ENCODE measurements at places on chromosomes 1 and 21.

DNA sequence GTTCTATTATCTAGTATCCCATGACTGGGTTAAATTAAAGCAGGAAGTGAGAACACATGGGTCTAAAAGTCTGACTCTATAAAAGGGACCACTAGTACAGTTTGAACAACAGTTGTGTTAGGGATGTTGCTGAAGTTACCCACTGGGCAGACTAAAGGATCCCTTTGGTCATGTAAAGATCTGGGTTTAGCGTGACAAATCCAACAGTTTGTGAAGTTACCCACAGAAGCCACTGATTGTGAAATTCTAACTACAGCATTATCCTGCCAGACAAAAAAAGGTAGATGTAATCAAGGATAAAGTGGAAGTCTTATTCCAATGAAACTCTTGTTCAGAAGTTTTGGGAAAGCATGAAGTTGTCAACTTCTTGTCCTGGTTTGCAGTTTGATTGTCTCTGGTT, 5.7 kb downstream of the QSOX1 start:
- no peak for DNase-seq

GRCh38 chr1:166031932-166032571, 134.7 kb downstream of the FAM78B start:
- no peak for DNase-seq

DNA sequence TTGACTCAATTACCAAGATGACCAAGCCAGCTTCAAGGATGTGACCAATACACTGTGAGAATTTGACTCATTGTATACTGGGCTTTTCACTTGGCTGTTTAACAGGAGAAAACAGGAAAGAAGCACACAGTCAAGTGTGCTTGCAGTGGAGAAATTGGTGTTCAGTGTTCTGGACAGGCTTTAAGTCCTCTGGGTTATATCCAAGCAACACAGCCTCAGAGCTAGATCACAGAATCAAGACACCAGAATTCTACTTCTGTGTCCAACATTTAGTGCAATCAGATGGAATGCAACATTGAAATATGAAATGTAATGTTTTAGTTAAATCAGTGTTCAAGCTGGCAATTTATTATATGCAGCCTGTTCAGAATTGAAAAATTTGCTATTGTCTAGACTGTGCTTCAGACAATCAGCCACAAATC, 694.4 kb downstream of the LTN1 start:
- DNase-seq = no peak

DNA sequence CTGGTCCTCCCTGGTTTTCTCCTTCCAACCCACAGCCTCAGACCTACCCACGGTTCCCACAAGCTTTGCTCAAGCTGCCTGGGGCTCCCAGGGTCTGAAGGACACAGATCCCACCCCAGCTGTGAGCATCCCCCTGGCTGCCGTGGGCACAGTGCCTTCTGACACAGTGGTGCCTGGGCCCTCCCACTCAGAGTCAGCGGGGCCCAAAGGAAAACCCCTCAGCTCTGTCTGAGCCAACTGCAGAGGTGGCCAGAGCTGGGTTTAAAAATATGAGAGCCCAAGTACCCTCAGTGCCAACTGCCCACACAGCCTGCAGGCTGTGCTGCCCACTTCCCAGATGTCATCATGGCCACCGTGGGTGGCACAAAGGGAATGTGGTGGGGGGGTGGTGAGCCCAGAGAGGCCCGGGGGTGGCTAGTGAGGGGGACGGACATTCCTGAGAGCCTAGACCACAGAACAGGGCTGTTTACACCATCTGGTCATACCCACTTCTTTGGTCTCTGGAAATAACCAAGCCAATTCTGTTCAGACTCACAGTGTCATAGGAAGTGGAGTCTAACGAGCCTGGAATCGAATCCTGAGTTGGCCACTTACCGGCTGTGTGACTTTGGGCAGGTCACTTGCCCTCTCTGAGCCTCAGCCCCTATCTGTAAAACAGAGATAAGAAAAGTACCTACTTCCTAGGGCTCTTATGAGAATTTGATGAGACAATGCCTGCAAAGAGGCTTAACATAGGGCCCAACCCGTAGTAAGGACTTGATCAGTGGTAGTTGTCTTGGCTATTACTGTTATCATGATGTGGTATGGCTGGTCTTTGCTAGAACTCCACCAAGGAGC, 85.5 kb downstream of the CAMK2N1 start:
- DNase-seq = no peak

- DNase-seq = no peak
Measured at GRCh38 chr1:159918352-159919200, 6.7 kb downstream of the TAGLN2 start.

GRCh38 chr1:26283279-26283853, 3.5 kb downstream of the SH3BGRL3 start:
- DNase-seq = no peak

DNA sequence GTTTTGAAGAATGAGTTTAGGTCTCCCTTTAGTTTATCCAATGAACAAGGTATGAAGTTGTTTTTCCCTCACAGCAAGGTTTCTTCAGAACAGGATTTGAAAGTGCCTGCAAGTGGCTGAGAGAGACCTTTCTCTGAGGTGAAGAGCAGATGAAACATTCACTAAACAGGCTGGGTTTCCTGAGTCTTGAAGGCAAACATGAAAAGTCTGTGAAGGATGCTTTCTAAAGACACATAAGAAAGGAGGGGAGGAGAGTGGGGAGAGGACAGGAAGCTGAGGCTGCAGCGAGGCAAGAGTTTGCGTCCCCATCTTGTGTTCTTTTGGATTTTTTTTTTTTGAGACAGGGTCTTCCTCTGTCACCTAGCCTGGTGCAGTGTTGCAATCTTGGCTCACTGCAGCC, 95.7 kb upstream of the SIM2 start:
- no peak for DNase-seq

DNA sequence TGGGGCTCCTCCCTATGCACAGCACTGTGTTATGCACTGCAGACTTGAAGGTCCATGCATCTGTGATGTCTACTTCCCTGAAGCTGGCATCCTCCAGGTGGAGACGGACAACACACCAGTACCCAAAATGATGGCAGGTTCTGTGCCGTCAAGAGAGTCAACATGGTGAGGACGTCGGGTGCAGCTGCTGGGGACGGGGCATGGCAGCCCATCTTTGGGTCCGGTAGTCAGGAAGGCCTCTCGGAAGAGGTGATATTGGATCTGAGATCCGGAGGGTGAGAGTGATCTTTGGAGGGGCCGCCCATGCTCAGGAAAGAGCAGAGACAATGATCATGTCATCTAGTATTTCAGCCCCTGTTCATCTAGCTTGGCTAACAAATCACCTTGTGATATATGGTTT, 104.1 kb downstream of the RIPK4 start:
- DNase-seq = no peak

GRCh38 chr1:173477286-173478093, at the start of gene PRDX6:
Gene PRDX6 (plus strand): TSS chr1:173477335. CDS start chr1:173477398, 63 bp downstream.
- DNase-seq = peak; percentile 84

DNA sequence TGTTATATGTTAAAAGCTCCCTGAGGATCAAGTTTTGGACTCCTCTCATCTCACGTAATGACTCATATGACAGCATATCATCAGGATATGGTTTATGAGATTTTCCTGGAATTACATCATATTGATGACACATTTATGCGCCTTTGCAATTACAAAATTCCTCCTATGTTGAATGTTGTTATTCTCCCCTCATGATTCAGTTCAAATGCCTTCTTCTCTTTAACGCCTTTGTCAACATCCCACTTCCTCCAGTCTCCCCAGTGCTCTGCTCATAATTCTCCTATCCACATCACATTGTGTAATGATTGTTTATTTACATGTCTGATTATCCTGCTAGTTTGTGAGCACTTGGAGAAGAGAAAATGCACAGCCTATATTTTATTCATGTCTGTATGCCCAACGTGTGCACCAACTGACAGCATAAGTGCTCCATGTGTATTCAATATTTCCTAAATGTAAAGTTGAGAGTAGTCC, 80.9 kb upstream of the BACH1 start:
- no peak for DNase-seq

DNA sequence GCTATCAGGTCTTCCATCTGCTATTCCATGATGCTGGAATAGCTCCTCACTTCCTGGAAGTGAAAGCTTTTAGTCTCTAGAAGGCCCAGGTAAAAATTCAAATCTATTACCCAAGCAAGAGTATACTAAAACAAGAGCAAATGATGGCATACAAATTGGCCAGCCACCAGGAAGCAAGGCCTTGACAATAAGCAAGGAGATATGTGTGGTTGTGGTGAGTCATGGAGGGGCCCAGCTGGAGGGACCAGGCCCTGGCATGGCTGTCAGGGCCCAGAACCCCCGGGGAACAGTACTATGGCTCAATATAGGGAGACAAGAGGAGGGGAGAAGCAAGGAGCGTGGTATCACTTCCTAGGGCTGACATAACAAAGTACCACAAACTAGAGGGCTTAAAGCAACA, 358.7 kb downstream of the RRAGC start:
- DNase-seq = no peak

DNA sequence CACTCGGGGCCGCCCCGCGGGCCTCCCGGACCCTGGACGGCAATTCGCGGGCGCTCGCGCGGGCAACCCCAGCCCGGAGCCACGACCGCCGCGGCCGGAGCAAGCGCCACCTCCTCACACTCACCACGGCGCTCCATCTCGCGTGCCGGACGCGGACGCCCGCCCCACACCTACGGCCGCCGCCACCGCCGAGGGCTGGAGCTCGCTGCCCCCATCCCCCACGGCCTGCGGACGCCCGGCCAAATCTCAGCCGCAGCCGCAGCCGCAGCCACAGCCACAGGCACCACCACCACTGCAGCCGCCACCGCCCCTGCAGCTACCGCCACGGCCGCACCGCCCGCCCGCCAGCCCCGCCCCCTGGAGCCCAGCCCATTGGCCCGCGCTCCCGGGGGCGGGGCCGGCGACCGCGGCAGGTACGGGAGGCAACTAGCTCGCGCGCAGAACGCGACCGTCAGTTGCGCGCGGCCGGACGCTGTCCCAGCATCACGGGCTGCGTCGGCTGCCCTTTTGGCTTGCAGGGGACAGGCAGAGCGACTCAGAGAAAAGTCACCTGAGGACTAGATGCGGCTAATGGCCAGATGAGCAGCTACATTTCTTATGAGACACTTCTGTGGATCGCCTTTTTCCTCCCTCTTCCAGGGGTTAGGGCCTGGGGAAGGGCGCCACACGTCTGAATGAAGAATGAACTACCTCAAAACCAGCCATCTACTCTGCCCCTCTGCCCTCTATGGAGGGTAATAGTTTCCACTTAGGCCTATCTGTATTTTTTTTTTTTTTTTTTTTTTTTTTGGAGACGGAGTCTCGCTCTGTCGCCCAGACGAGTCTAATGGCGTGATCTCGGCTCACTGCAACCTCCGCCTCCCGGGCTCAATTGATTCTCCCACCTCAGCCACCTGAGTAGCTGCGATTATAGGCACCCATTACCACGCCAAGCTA, at the start of gene ARHGAP29:
Gene ARHGAP29 (minus strand): TSS at position 294 of the 936 bp plus-strand sequence. CDS start 5,973 bp downstream, outside the sequence.
- DNase-seq = peak; percentile 85

DNA sequence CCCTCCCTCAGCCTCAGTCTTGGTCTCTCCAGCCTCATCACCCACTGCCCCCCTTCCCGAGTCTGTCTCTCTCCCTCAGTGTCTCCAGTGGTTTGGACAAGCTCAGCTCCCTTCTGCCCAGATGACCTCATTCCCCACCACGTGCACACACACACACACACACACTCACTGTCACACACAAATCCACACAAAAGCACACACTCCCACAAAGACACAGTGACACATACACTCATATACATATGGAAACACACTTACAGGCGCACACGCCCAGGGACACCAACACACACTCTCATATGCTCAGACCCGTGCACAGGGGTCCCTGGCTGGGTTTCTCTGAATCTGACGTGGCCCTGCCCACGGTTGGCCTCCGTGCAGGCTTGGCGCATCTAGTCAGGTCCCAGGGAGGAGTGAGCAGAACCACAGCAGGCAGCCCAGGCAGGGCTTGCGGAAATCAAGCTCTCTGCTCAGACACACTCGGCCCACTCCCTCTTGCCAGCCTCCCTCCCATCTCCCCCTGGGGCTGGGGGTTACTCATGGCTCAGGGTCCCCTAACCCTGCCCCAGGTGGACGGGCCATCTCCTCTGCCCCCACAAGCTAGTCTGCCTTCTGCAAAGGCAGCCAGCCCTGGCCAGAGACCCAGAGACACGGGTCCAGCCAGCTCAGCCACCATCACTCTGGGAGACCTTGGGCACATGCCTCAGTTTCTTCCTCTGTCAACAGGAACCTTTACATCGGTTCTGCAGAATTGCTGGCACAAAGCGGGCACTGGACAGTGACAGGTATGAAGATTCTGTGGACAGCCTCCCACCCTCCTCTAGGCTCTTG, 38.5 kb upstream of the FAM131C start:
- DNase-seq = no peak

- DNase-seq = no peak
Measured at GRCh38 chr1:63651161-63651701, 58.0 kb downstream of the PGM1 start.

- no peak for DNase-seq
Measured at GRCh38 chr1:203199816-203200571, 13.5 kb upstream of the CHI3L1 start.

- peak; percentile 62 for DNase-seq
Measured at GRCh38 chr1:230120289-230120920, 53.4 kb downstream of the GALNT2 start.

- no peak for DNase-seq
Measured at GRCh38 chr21:28734522-28735175, 258.0 kb downstream of the LTN1 start.

- no peak for DNase-seq
Measured at GRCh38 chr1:224785040-224785328, 144.5 kb upstream of the DNAH14 start.

DNA sequence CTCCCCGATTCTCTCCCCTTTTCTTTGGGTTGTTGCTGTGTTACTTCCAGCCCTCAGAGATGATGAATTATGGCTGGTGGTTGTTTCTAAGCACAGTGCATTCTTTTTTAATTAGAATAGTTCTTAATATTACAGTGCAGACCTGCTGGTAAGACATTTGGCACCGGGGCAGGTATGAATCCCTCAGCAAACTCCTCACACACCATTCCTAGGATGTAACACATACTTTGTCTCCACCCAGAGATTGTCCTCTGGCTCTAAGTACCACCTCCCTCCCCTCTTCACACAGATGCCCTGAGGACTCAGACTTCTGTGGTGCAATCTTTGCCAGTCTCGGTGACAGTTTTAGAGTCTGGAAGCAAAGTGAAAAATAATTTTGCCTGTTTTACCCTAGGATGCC, 143.1 kb downstream of the HLX start:
- DNase-seq = no peak

DNA sequence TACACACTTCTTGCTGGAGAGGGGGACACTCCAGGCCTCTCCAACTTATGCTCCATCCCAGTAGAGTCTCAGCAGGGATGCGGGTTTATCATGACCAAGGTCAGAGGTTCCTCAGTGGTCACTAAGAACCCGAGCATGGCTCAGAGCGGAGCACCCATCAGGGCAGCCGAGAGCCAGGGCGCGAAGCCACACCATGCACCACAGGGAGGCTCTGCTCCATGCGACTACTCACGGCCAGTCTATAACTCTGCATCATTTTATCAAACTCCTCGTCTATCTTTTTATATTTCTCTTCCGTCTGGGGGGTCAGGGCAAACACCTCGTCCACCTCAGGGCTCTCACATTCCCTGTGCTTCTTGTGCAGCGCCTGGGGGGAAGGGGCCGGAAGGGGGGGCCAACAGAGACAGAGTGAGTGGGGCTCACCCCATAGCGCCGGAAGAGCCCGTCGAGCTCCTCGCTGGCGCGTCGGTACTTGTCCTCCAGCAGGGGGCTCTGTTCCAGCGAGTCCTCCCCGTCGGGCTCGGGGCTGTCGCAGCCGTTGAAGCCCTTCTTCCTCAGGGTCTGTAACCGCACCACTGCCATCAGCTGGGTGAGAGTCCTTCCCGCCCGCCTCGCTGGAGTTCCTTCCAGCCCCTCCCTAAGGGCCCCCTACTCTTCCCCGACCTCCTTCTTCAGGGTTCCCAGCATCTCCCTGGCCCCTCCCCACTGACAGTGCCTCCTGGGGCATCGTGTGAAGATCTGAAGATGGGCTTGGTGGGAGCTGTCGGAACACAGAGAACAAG, 20.0 kb downstream of the MEF2D start:
- DNase-seq = no peak
